ENCODE measurements at places on chromosomes 12 and 14.

- no peak for DNase-seq
Measured at GRCh38 chr14:82501554-82501953, 967.9 kb upstream of the SEL1L start.

- DNase-seq = no peak
Measured at GRCh38 chr12:107369679-107370078, 276.3 kb upstream of the CRY1 start.

DNA sequence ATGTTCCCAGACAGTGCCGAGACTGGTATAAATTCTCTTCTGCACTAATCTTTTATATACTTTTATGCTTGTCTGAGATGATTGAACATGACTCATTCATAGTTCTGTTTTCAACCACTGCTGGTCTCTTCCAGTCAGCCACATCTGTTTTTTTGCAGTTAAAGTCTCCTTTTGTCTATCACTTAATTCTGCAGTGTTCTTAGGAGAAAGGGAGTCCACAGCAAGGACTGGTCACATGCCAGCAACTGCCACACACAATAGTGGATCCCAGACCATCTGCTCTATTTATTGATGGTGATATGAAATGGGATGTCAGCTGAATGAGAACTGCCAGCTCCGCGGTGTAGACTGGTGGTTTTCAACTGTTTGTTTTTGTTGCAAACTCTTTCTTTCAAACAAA lies 379.8 kb downstream of the MED13L start:
- no peak for DNase-seq

- no peak for DNase-seq
Measured at GRCh38 chr12:10016881-10017280, 6.5 kb downstream of the CLEC12B start.

DNA sequence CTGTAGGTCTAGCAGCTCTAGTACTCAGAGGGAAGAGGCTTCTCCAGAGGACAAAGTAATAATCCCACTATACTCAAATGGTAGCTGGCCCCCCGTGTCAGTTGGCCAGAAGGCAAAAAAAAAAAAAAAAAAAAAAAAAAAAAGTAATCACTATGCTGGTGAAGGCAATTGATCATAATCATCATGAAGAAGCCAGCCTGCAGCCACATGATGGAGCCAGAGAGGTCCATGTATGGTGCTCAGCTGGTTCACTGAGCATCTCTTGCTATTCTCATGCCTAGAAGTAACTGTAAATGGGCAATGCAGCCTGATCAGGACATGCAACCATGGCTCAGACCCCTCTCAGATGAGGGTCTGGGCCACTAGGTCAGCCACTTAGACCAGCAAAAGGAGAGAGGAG lies 378.8 kb downstream of the MED13L start:
- no peak for DNase-seq

DNA sequence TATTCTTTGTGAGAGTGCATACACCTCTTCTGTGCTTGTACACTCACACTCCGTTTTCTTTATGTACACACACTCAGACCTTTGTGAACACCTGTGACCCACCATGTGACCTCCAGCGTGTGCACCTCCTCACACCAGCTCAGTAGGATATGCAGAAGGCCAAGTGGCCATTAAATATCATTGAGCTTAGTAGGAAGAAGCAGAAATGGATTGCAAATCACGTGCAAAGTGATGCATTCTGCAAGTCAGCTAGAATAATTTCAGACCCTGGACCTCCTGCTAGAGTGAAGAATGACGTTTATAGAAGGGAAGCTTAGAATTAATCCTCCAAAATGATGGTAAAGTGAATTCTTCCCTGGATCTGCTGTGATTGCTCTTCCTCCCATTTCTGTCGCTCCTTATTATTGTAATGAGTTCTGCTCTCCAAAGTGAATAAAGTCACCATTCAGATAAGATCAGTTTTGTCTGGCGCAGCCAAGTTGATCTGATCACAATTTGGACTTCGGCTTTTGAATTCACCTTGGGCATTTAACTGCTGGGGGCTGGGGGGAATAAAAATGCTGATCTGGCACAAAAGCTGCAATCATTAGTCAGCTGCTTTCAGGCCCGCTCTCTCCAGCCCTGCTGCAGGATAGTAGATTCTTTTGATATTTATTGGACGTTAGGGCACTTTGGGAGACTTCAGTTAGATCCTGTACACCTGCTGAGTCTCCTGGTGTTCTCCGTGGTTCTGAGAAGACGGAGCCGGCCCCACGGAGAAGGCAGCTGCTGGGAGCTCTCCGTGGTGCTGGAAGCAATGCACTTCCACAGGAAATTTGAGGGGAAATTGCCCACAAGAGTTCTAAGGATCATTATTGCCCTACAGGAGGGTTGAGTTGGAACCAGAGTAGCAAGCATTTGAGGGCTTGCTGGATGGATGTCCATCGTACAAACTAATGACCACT lies 12.4 kb upstream of the NRXN3 start:
- no peak for DNase-seq

GRCh38 chr14:70905301-70905700 lies 2.0 kb upstream of the PCNX1 start:
- no peak for DNase-seq

- DNase-seq = peak; percentile 20
Measured at GRCh38 chr12:121776190-121777098, 17.0 kb downstream of the RHOF start.

GRCh38 chr12:713281-713875 lies 39.0 kb upstream of the WNK1 start:
- no peak for DNase-seq

DNA sequence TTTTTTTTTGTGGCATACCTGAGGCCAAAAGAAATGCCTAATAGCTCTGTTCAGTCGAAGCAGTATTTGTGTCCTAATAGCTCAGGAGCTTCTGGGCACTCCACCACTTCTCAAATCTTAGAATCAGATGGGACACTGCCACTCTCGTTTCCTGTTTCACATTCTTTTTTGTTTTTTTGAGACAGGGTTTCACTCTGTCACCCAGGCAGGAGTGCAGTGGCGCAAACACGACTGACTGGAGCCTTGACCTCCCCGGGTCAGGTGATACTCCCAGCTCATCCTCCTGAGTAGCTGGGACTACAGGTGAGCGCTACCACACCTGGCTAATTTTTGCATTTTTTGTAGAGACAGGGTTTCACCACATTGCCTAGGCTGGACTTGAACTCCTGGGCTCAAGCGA lies 52.7 kb downstream of the SPPL3 start:
- no peak for DNase-seq

GRCh38 chr12:123250471-123251383 lies 17.5 kb downstream of the MTRFR start:
- DNase-seq = peak; percentile 80

- no peak for DNase-seq
Measured at GRCh38 chr12:38367506-38367905, 50.9 kb downstream of the ALG10B start.

DNA sequence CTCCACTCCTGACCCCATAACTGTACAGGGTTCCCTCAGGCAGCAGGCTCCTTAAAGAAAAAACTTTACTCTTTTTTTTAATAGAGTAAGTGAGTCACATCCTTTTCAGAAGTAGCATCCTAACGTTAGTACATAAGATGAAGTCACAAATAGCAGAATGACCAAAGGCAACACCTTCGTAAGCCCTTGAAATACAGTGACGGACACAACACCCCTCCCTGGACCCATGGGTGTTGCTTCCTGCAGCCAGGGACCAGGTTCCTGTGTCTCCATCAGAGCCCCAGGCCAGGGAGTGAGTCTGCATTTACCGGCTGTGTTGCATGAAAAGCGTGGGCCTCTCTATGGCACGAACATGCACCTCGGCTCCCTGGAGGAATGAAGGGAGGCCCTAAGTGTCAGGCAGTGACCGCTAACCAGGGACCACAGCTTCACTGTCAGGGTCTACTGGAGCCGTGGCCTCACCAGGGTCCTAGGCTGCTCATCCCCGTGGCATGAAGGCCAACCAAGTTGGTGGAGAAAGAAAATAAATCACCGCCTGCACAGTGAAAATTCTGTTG lies 340.0 kb upstream of the SFSWAP start:
- DNase-seq = no peak

DNA sequence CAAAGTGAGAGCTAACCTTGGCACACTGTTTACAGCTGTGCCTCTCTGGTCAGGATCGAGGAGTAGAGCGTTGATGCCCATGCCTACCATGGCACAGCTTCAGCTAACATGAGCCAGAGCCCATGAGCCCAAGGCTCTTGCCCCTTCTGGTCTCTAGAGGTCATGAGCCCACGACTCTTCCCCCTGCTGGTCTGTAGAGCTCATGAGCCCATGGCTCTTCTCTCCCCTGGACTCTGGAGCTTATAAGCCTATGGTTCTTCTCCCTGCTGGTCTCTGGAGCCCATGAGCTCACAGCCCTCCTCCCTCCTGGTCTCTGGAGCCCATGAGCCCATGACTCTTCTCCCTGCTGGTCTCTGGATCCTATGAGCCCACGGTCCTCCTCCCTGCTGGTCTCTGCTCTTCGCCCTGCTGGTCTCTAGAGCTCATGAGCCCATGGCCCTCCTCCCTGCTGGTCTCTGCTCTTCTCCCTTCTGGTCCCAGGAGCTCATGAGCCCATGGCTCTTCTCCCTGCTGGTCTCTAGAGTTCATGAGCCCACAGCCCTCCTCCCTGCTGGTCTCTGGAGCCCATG lies 16.6 kb upstream of the CLMN start:
- DNase-seq = no peak

- no peak for DNase-seq
Measured at GRCh38 chr14:33720284-33720787, 230.5 kb downstream of the EGLN3 start.

DNA sequence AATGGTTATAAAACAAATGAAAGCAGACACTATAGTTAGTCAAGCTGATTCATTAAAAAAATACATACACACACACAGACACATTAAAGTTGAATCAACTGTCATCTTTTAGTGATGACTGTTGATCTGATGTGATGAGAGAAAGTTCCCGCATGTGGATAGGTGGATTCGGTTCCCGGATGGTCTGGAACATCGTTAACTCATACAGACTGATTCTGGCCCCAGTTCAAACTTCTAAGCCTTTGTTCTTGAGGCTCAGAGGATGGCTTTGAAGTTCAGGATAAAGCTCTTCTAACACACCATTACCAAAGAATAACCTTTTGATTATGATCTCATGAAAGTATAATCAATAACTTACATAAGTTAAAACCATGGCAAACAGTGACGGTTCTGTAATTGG lies 27.5 kb downstream of the WIF1 start:
- no peak for DNase-seq

DNA sequence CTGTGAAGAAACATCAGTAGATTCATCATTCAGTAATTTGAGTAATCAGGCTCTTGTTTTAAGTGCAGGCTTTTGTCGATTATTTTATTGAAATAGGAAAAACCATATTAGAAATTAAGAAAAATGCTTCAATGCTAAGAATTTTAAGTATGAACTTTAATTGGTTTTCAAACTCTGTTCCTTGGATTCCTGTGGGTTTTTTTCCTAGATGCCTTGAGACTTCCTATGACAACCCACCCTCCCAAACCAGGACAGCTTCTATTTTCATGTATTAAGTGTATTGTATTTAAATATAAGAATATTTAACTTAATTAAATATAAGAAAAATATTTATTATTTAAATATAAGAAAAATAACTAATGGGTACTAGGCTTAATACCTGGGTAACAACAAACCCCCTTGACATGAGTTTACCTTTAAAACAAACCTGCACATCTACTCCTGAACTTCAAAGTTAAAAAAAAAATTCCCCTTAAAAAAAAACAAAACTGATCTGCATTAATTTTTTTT lies 3.0 kb downstream of the ARHGAP5 start:
- DNase-seq = no peak

DNA sequence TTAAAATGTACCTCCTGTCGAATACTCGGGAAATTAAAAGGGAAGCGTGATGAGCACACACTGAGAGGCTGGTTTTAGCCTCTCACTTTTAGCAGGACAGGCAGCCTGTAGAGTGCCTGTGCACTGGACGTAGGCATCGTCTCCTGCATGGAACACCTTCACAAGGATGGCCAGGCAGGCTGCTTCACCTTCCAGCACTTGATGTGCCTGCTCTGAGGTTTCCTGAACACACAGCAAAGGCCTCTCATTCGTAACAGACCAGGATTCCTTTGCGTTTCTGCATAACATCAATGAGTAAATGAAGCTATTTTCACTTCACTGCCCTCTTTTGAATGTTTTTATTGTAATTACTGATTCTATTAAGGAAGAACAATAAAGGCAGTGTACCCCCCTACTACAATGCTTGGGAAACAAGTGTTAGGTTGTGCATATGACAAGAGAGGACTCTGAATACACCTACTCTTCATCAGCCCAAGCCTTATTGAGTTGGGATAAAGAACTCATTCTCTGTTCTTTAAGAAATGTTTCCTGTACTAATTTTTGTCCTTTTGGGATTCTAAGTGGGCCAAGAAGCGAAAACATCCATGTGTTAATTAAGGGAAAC lies 1077.6 kb upstream of the FOXG1 start:
- DNase-seq = no peak

DNA sequence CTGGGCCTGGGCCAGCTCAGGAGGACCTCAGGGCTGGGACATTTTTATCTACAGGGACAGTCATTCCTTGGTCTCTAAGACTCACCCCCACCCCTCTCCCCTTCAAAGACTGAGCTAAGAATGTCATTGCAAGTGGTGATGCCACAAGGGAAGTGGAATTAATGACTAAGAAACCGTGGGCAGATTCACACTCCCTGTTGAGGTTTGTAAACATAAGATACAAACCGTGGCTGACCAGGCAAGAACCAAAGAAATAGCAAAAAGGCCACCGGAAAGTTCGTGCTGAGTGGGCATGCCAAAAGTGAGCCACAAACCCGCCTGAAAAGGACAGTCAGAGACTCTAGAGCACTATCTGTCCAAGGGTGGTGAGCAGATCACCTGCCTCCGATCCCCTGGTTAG lies 25.7 kb downstream of the NUAK1 start:
- no peak for DNase-seq

GRCh38 chr12:2979806-2980205 lies 20.6 kb downstream of the TEAD4 start:
- DNase-seq = no peak

- DNase-seq = no peak
Measured at GRCh38 chr12:128114485-128114884, 152.5 kb upstream of the TMEM132C start.

DNA sequence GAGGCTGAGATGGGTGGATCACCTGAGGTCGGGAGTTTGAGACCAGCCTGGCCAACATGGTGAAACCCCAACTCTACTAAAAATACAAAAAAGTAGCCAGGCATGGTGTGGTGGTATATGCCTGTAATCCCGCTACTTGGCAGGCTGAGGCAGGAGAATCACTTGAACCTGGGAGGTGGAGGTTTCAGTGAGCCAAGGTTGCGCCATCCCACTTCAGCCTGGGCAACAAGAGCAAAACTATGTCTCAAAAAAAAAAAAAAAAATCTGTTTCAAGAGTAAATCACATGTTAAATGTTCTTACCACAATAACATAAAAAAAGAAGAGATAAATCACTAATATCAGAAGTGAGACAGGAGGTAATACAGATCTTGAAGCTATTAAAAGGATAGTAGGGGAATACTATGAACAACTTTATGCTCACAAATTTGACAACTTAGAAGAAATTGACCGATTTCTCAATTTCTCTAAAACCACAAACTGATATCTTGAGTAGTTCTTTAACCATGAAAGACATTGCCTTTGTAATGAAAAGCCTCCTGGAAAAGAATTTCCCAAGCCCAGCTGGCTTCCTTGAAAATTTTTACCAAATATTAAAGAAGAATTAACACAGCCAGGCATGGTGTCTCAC lies 37.7 kb downstream of the TAOK3 start:
- DNase-seq = no peak

Measured in DMS153 (cell line).